SK-N-SH (cell line): ENCODE measurements at places on chromosomes 1 and 21. TPM values are rescaled to one million over a fixed set of nuclear protein-coding genes. Genes with fewer than 3 reads are reported as not detected.

- no peak for DNase-seq
Observed at GRCh38 chr21:33984021-33984481, 68.4 kb upstream of the ATP5PO start.

- no peak for DNase-seq
Observed at GRCh38 chr21:20639026-20639425, 359.2 kb upstream of the NCAM2 start.

DNA sequence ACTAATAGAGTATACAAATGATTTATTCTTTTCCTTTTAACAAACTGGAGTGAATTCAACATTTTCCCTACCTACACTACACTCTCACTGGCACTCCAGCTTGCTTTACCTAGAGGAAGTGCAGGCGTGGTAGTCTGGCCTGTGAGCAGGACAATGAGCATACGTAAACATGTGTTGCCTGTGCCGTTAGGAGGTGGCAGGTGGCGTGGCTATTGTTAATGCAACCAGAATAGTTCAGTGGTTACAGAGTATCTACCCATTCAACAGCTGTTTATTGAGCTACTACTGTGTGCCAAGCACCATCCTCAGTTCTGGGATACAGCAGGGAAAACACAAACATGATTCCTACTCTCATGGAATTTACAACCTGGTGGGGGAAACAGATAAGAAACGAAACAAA, 299.7 kb upstream of the KAZN start:
- DNase-seq, result no peak

GRCh38 chr1:64472805-64473204, 2.9 kb downstream of the CACHD1 start:
- DNase-seq, result no peak

- DNase-seq, result no peak
Observed at GRCh38 chr1:184031092-184031408, 6.5 kb downstream of the COLGALT2 start.

The OVAAL gene
- not detected in 2 replicates for polyA plus RNA-seq
